ENCODE measurements at places on chromosomes 16 and 17.

DNA sequence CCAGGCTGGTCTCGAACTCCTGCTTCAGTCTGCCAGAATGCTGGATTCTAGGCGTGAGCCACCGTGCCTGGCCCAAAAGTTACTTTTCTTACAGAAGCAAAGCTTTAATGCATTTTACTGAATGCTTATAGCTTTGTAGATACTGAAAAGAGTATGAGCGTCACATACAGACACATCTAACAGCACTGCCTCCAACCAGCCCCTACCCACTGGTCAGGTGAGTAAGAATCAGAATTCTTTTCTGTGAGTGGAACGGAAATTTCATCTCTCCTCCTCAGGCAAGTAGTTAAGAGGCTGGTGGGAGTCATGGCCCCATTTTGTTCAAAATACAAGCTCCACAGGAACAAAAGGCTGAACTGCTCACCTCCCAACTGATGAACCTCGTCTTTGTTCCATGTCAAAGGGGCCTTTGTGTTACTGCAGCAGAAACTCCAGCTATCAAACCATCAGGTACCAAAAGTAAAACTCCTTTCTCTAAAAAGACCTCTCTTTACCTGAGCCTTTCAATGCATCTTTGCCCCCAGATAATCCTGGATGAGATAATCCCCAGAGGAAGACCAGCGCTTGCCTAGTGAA lies 92.4 kb upstream of the RPH3AL start:
- no peak for DNase-seq

DNA sequence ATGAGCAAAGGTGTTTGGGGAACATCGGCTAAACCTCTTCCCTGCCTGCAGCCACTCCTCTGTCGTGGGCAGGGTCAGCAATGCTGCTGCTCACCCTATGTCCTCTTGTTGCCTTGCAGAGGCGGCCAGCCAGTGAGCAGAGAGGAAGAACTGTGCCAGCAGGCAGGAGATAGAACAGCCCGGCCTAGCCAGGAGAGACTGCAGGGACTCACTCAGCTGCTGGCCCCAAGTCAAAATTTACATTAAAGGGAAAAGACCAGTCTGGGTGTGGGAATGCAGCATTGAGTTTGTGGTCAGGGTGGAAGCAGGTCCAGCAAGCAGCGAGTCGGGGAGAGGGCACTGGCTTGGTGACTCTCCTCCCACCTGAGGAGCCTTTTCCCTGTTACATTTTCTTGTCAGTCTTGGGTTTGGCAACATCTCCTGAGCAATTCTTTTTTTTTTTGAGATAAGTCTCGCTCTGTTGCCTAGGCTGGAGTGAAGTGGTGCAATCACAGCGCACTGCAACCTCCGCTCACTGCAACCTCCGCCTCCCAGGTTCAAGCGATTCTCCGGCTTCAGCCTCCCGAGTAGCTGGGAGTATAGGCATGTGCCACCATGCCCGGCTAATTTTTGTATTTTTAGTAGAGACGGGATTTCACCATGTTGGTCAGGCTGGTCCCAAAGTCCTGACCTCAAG lies 22.7 kb downstream of the LIG3 start:
- peak; percentile 81 for DNase-seq

DNA sequence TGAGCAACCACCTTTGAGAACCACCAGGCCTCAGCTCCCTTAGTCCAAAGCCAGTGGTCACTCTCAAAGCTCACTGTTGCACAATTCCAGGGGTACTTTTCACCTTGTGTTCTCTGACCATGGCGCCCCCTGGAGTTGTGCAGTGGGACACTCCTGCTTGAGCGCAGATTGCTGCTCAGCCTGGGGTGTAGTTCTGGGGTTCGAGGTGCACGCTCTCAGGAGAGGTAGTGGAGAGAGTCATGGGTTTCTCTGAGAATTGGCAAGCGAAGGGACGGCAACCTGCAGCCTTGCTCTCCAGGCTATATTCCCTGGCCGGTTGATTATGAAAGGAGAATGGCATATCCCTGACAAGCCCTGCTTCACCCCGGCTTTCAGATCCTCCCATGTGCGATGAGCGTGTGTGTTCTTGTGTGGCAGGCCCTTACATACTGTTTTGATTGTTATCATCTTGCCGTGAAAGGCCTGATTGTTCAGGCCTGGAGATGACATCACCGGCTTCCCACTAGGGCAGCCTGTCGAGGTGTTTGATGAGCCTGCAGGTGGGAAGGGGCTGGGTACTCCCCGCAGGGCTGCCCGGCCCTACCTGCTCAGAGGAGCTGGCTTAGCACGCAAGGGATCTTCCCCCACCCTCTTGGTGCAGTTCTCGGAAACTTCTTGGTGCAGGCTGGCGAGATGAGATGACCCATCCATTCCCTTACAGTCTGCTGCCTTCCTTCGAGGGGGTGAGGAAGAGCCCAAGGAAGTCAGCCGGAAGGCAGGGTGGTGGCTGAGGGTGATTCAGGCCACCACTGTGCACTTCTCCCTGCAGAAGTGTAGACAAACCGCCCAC lies 431.2 kb downstream of the SLC39A11 start:
- no peak for DNase-seq

DNA sequence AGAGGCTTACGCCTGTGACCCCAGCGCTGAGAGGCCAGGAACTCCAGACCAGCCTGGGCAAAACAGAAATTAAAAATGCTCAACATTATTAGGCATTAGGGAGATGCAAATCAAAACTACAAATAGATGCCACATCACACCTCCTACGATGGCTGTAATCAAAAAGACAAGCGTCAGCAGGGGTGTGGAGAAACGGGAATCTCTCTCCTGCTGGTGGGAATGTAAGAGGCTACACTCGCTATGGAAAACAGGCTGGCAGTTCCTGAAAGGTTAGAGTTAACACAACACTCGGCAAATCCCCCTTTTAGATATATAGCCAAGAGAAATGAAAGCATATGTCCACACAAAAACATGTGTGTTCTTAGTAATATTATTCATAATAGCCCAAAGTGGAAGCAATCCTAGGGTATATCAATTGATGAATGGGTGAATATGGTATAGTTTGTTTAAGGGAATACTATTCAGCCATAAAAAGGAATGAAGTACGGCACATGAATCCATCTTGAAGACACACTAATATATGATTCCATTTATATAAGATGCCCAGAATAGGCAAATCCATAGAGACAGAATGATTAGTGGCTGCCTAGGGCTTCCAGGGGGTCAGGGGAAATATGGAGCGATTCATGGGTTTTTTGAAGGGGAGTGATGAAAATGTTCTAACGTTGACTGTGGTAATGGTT lies 1.8 kb upstream of the NPRL3 start:
- no peak for DNase-seq

- no peak for DNase-seq
Observed at GRCh38 chr16:8959921-8960787, 3.6 kb downstream of the USP7 start.

DNA sequence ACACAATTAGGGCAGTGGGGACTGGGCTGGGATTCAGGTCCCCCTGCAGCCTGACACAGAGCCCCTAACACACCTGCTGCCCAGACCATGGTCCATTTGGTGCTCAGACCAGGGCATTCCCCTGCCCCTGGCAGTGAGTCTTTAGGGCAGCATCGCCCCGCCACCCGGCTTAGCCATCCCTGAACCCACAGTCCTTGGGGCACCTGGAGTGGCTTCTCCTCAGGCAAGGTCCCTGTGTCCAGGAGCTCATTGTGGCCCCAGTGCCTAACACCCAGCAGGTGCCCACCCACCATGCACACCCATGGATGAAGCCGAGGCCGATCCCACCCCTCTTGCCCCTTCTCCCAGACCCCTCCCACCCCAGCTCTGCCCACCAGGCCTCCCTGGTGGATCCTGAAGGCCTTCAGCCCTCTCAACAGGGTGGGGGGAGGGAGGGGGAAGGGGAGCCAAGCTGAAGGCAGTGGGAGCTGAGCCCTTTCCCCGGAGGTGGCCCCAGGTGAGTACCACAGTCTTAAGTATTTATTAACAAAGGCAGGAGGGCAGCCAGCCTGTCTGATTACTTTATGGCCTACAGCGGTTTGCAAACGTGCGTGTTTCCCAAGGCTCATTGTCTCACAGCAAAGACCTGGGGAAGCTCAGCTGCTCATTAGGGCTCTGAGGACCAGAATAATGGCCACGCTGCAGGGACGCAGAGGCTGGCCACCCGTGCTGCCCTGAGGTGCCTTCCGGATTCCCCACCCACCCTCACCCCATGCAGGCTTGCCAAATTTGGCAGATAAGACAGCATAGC lies 38.5 kb downstream of the RBFOX3 start:
- no peak for DNase-seq

DNA sequence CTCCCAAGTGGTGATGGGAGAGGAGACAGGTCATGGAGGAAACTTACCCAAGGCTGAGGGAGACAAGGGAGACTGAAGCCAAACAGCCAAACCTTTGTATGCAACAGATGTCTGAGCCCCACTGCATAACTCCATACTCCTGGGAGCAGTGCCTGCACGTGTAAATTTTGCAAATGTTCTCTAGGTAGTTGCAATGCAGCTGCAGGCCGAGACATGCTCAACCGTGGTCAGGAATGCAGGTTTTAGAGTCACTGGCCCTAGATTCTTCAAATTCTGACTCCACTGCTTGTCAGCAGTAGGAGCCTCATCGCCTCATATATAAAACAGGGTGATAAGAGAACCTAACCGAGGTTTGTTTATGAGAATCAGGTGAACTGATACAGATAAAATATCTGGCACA lies 11.5 kb downstream of the DYNLRB2 start:
- DNase-seq, result no peak

GRCh38 chr17:21119247-21119918 lies 7.4 kb upstream of the DHRS7B start:
- DNase-seq, result peak; percentile 86

DNA sequence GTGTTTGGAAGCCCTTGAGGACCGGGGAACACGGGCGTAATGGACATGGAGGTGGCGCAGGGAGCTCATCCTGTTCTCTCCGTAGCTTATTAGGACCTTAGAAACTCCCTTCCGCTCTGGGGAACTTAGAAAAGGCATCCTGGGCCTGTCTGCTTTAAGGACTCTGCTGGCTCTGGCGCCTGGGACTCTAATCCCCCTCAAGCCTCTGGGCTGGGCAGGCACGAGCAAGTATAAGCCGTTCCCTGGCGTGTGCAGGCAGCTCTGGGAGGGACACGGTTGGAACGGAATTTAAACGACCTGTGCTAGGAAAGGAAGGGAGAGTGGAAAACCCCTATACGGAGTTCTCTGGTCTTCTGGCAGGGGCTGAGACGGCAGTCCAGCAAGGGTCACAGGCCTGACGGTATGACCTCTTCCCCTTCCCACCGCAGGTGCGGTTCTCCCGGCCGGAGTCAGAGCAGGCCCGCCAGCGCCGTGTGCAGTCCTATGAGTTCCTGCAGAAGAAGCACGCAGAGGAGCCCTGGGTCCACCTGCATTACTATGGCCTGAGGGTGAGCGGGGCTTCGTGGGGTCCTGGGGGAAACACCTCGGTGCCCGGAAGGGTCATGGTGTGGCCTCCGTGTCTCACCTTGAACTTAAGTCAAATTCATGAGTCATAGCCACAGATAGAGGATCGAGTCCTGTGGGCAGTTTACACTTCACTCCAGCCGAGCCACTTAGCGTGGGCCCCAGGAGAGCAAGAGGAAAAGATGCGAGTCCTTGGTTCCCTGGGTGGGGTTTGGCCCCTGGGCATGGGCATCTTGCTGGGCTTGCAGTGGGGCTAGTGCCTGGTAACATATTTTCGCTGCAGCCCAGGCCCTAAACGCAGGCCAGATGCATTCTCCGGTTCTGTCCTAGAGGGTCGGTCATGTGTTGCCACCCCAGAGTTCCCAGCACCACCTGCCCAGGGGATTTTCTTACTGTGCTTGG lies 17.7 kb downstream of the POLR3E start:
- peak; percentile 53 for DNase-seq

DNA sequence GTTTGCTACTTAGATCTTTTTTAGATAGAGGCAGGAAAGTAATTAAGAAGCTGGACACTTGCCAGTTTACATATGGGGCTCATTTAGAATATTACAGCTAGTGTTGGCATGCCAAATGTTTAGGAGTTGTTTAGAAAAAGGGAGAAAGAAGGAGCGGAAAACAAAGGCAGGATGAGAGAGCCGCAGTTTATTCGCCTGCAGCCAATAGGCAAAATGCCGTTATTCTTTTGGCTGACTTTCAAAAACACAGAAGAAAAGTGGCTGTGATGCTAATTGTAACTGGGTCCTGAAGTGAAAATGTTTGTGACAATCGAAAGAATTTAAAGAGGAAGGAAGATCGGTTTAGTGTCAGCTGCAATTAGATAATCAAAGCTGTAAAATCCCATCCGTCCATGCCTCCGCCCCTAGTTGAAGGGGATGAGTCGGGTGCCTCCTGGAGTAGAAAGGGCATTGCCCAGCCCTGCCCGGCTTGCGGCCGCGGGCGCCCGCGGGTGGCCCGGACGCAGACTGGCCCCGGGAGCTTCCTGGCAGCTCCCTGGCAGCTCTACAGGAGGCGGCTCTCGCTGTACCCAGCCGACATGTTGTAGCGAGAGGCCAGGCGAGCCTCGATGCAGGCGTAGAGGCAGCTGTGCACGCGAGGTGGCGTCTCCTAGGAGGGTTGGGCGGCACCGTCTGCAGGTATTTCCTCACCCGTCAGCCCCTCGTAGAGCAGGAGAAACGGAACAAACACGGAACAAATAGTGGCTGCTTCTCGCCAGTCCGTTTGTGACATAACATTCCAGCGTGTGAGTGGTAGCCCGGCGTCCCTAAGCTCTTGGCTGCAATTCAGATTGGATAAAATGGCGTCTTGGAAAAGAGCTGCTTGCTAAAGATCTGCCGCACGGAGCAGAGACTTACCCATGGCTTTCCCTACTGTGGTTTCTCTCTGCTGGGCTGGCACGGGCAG lies 82.2 kb downstream of the TNRC6C start:
- DNase-seq, result peak; percentile 79

- no peak for DNase-seq
Observed at GRCh38 chr16:86322283-86322682, 188.0 kb upstream of the FOXF1 start.

DNA sequence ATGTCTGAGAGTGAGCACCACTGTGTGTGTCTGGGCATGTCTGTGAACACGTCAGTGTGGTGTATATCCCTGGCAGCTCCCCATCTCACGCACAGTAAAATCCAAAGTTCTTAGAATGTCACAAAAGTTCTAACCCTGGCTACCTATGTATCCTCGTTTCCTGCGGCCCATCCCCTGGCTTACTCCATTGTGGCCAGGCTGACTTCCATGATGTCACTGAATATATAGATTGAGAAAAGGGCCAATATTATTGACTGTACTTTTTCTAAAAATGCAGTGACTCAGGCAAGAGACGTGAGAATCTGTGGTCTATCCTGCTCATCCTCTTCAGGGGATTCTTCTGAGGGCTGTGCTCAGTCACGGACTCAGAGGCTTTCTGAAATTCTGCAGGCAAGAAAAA lies 963 bp upstream of the METTL22 start:
- no peak for DNase-seq

GRCh38 chr16:83769397-83770008 lies 38.3 kb upstream of the HSBP1 start:
- DNase-seq, result no peak

GRCh38 chr16:27703545-27703944 lies 153.6 kb downstream of the KATNIP start:
- DNase-seq, result no peak

Data from Right ventricle myocardium inferior (tissue), 1 donor.